EH (cell line): ENCODE measurements at places on chromosomes 16 and 17.

DNA sequence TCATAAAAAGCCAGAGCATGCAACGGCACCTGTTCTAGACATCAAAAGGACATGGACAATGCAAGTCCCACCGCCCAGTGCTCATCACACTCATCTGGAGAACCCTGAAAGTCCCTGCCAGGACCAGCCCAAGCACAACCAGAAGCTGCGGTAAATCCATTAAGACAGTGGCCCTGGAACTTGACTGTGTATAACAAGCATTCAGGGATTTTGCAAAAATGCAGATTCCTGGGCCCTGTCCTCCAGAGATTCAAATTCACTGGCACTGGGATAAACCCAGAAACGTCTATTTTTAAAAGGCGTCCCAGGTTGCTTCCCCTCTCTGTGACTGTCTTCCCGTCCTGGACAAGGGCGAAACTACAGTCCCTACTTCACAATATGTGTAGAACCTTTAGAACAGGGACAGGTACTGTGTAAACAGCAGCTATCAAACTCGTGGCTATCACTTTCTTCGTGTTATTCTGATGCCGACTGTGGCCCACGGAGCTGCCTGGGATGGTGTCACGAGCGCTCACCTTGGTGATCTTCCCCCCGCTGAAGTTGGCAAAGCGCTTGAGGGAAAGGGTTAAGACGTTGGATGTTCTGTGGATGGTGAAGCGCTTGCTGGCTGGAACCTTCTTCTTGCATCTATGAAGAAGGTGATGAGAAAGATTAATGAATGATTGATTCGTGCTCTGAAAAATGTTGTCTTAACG is 22.3 kb downstream of the USP36 start:
- no peak for DNase-seq

- no peak for DNase-seq
Observed at GRCh38 chr16:14629612-14629918, 495 bp downstream of the PARN start.

GRCh38 chr16:84739349-84740124 is 39.7 kb downstream of the USP10 start:
- DNase-seq = peak; percentile 96

GRCh38 chr16:72805486-72805885 is 242.4 kb downstream of the ZFHX3 start:
- DNase-seq = no peak

GRCh38 chr17:50200457-50201275 is 765 bp downstream of the COL1A1 start:
- DNase-seq = no peak

DNA sequence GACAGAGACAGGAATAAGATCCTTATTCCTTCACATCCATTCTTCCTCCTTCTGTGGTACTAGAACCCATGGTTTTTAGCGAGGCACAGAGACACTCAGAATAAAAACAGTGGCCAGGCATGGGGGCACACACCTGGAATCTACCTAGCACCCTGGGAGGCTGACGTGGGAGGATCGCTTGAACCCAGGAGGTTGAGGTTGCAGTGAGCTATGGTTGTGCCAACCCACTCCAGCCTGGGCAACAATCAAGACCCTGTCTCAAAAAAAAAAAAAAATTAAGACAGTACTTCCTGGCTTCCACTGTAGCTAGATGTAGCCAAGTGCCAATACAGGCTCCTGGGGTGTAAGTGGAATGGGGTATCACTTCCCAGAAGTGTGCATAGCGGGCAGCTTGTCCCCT is 7.4 kb upstream of the SPNS1 start:
- no peak for DNase-seq

GRCh38 chr17:50191359-50192143 is 9.9 kb downstream of the COL1A1 start:
- peak; percentile 80 for DNase-seq

- peak; percentile 75 for DNase-seq
Observed at GRCh38 chr17:17942846-17943245, 29.4 kb downstream of the TOM1L2 start.

- no peak for DNase-seq
Observed at GRCh38 chr16:27407133-27407532, 5.2 kb downstream of the IL21R start.

GRCh38 chr16:81095953-81096714 is at the start of gene GCSH:
TSS of gene GCSH (minus strand) at chr16:81096395. CDS start at chr16:81096278, 117 bp downstream.
- DNase-seq = peak; percentile 99

DNA sequence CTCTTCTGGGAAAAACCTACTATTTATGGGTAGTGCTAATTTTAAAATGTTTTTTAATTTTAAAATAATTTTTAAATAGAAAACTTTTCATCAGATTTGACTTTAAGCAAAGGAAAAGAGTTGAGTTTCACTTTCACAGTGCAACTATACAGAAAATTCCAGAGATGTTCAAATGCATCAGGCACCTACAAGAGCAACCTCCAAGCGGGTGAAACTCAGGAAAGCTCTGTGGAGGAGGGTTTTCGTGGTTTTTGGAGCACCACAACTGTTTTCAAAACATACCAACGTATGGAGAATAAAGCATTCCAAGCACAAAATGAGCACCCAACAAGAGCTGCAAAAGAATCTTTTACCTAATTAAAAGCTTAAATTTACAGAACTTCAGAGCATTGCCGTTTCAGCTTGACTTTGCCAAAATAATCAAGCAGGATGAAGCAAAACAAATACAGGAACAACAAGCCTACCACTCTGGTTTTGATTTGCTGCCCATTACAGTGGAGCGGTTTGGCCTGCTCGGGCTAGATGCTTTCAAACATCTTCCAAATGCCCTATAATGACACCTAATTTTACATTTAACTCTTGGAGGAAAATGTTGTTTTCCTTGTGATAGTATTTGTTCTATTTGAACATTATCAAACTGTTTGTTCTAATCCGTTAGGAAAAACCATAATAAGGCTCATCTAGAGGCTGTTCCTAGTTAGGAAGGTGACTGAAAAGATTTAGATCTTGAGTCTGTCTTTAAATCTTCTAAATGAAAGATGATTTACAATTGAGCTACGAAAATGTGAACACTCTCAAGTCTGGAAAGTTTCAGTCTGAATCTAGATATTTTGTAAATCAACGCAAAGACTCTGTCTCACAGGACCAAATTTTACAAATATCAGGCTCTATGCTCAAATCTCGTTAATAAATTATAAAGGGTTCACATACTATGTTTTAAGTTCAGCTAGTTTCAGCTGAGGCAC is 34.5 kb downstream of the NACA2 start:
- peak; percentile 26 for DNase-seq

DNA sequence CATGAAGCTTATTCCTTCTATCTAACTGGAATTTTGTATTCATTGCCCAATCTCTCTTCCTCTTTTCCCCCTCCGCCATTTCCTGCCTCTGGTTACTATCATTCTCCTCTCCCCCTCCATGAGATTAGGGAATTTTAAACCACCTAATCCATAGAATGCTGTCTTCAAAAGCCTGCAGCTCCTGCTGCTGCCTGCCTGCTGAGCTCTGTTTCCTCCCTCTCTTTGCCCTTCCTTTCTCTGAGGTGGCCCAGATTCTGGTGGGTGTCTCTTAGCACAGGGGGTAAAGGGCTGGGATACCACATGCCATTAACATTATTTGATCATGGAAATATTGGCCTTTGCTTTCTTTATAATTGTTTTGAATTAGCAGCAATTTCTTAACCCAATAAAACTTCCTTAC is 241.6 kb downstream of the CNTNAP4 start:
- DNase-seq = no peak

GRCh38 chr17:82065193-82065637 is 389 bp downstream of the DUS1L start:
- peak; percentile 55 for DNase-seq

DNA sequence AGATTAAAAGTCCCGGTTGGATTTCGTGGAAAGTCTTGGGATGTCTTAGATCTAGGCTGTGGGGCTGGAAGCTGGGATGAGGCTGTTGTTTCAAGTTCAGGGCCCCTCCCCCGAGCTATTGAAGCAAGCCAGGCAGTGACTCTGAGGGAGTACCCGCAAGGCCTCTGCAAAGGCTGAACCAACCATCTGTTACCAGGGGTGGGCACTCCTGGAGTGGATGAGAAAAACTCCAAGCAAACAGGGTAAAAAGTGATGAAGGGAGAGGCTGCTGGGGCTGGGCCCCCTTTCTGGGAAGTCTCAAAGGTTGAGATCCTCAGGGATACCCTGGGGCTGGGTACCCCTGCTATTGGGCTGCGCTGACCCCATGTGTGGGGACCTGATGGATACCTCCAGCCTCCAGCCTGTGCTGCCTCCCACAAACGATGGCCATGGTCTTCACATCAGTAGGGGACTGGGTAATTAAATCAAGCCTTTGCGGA is 82.4 kb upstream of the KIFC3 start:
- no peak for DNase-seq

DNA sequence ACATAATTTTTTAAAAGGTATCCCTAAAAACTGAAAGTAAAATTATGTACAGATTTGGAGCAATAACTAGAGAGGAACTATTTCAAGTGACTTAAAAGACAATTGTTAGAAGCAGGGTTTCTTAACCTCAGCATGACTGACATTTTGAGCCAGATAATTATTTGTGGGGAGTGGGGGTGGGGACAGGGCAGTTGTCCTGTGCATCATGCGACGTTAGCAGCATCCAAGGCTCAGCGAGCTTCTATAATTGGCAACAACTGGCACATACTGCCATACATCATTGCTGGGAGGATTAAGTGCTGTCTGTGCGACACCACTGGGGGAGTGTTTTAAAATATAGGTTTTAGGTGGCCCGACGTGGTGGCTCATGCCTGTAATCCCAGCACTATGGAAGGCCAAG is 27.1 kb downstream of the GABARAPL2 start:
- DNase-seq = no peak

GRCh38 chr16:89102041-89102471 is 8.4 kb downstream of the ACSF3 start:
- DNase-seq = no peak

GRCh38 chr16:11824362-11824761 is 27.0 kb downstream of the RSL1D1 start:
- DNase-seq = peak; percentile 63

- no peak for DNase-seq
Observed at GRCh38 chr17:82765371-82765770, 13.5 kb downstream of the TBCD start.

- no peak for DNase-seq
Observed at GRCh38 chr16:84048871-84049270, 6.3 kb upstream of the SLC38A8 start.

- no peak for DNase-seq
Observed at GRCh38 chr16:89350701-89351380, 133.3 kb downstream of the ZNF778 start.

DNA sequence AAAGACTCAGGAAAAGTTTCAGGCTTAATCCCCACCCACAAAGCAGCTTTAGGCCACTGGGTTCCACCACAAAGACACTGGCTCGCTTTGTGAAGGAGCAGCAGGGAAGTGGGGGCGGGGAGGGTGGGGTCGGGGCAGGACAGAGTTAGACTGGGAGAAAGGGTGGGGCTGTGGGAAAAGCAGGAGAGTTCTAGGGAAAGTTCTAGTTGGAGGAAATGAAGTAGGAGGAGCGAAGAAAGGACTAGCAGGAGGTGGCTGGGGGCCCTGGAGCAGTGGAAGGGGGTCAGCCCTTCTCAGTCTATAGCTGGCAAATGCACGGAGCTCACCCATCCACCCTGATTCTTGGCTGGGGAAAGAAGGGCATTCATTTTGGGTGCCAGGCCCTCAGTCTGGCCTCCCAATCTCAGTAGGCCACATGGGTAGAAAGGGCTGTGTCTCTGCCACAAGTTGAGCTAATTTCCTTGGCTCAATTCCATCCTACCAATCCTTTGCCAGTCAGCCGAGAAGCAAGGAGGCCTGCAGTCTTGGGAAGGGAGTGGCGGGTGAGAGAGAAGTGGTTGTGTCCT is 4.6 kb downstream of the INPP5K start:
- peak; percentile 39 for DNase-seq

- DNase-seq = peak; percentile 54
Observed at GRCh38 chr17:7703584-7704479, 1.2 kb upstream of the EFNB3 start.

- DNase-seq = peak; percentile 45
Observed at GRCh38 chr16:50153596-50154419, 702 bp downstream of the TENT4B start.

- DNase-seq = no peak
Observed at GRCh38 chr17:17809531-17810083, 27.2 kb downstream of the SREBF1 start.

GRCh38 chr16:83458612-83459011 is 349.2 kb upstream of the HSBP1 start:
- peak; percentile 82 for DNase-seq

GRCh38 chr16:1771188-1771863 is at the start of gene NME3:
TSS of gene NME3 (minus strand) at chr16:1771543. CDS start at chr16:1771534, 9 bp downstream.
- DNase-seq = peak; percentile 71

GRCh38 chr16:3021449-3022207 is 1.5 kb downstream of the TNFRSF12A start:
- DNase-seq = peak; percentile 97

DNA sequence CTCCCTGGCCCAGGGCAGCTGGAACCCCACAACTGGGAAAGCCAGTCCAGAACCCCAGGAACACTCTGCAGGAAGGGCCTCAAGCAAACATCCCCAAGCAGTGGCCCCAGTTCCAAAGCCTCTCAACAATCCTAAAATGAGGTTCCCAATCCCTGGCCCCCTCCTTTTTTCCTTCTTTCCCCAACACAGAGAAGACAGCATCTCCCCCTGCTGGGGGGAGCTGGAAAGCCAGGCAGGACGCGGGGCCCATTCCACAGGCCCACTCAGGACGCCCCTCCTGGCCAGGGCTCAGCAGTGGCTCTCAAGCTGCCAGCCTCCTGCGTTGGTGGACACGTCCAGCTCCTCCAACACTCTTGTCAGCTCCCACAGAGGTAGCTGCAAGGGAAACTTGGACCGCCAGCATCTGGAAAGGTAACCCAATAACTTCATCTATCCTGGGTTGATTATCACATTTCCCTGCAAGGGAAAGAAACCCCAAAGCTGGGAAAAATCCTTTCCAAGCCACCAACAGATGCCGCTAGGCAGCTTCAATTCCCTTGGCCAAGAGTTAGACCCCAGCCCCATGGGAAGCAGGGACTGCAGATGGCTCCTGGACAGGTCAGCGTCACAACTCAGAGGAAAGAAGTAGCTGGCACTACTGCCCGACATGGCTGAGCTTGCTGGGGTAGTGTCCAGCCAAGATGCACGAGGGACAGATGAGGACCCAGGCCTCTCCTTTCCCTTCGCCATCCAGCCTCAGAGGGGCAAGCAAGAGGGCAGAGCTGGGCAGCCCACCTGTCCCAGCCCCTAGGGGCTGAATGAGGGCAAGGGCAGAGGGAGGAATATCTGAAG is 7.6 kb downstream of the HDAC5 start:
- peak; percentile 58 for DNase-seq

- DNase-seq = no peak
Observed at GRCh38 chr16:74582970-74583369, 23.9 kb downstream of the GLG1 start.

- DNase-seq = no peak
Observed at GRCh38 chr17:20022701-20023100, 13.5 kb downstream of the SPECC1 start.

GRCh38 chr16:87636050-87636684 is 33.9 kb downstream of the JPH3 start:
- peak; percentile 86 for DNase-seq
